ENCODE measurements at places on chromosomes 5 and 9.

GRCh38 chr9:125121146-125121545, 22.2 kb downstream of the SCAI start:
- no peak for DNase-seq

GRCh38 chr9:104319198-104319597, 184.9 kb upstream of the OR13F1 start:
- DNase-seq = no peak

GRCh38 chr5:158525663-158526062, 574.1 kb downstream of the EBF1 start:
- DNase-seq = no peak

DNA sequence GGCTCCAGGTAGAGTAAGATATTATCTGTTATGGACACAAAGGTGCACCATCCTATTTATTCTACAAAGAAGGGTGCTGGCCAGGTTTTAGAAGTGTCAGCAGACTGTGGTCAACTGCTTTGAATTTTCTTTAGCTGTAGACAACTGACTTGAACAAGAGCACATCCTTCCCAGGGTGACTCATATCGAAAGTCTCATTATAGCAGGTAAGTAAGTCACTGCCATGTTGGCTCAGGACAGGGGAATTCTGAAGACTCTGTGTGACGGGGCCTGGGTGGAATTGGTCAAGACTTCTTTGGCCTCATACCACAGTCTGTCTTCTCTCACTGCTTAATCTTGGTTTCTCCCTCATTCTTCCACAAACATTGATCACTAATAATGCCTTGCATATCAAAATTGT, 214.5 kb upstream of the CDH9 start:
- DNase-seq = no peak

DNA sequence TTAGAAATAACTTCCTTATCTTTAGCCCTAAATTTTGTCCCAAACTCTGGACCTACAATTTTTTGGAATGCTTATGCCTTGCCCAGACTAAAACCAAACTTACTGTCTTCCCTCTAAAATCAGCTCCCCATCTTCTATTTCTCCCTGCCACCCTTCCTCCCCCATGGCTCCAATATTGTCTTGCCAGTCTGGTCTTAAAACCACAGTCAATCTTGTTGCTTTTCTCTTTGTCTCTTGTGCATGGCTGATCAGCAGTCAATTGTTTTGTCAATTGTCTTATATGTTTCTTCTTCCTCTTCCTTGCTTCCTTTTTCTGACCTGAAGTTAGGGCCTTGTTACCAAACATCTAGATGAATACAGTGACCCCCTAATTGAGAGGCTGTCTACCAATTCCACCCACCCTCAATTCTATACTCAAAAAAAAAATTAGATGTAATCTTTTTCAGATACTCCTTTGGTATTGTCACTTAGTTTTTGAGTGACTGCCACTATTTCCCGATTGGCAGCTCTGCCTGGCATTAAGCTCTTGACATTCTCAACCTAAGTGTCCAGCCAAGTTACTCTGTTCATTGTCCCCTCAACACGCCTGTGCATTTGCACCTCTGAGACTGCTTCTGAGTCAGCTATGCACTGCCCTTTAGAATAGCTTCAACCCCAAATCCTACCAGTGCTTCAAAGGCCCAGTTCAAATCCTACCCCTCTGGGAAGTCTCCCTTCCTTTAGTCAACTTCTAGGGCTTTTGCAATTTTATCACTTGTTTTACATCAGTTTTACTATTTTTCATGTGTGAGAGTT, 2.5 kb downstream of the PDCD1LG2 start:
- no peak for DNase-seq

- DNase-seq = no peak
These were observed 2.2 kb upstream of the DTWD2 start for GRCh38 chr5:118990582-118990981.

DNA sequence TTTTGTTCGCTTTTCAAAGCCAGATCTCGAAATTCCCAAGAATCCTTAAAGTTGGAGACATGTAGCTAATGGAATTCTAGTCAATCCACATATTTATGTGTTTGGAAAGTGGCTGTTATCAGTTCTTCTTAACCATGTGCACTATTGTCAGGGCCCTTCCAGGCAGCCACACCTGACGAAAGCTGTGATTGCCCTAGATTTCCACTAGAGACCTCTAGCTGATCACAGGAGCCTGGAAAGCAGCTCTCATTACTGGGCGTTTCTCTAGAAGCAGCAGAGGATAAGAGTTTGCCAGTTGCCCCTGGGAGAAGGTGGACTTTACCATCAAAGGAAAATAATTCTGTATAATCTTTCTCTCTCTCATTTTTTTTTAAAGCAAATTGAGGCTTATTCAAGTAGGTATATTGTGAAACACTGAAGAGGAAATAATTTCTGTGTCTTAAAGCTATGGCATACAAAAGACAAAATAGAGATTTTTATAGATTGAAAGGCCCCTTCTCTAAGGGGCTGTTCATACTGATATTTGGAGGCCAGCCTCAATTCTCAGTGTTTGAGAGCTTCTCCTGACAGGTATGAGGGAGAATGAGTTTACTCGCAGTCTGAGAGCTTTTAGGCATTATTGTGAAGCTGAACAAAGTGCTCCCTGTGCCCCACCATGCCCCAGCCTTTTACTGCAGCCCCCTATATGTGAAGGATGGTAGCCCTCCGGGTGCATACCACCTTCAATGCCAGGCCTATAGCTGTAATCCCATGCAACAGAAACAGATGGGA, 405.4 kb upstream of the ACTBL2 start:
- DNase-seq = peak; percentile 37

- DNase-seq = no peak
These were observed 35.1 kb downstream of the FAM13B start for GRCh38 chr5:137997726-137998213.

GRCh38 chr5:78746021-78746770, 97.6 kb upstream of the LHFPL2 start:
- no peak for DNase-seq

GRCh38 chr9:76451234-76451633, 7.7 kb upstream of the GCNT1 start:
- no peak for DNase-seq

GRCh38 chr9:136928591-136928990, 15.9 kb downstream of the FBXW5 start:
- DNase-seq = no peak

GRCh38 chr5:142684508-142685041, 1.3 kb downstream of the FGF1 start:
- DNase-seq = no peak

GRCh38 chr9:115391168-115391825, 273.3 kb upstream of the TNC start:
- DNase-seq = no peak

- DNase-seq = peak; percentile 93
These were observed 41.1 kb downstream of the FGF1 start for GRCh38 chr5:142644640-142645361.

DNA sequence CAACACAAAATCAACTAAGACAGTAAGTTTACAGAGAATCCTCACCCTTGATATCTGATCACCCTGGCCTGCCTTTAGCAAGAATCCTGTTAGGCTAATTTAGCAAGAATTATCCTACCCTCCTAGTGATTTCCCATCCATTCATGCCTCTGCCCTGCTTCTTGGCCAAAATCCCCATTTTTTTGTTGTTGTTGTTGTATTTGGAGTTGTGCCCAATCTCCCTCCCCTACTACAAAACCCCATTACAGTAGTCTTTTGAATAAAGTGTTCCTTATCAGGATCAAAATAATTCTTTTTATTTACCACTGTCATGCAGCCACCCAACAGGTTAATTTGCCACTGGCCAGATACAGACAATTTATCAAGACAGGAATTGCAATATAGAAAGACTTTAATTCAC, 58.5 kb upstream of the CLINT1 start:
- no peak for DNase-seq

- DNase-seq = no peak
These were observed 13.0 kb upstream of the SPINK4 start for GRCh38 chr9:33227008-33227398.

DNA sequence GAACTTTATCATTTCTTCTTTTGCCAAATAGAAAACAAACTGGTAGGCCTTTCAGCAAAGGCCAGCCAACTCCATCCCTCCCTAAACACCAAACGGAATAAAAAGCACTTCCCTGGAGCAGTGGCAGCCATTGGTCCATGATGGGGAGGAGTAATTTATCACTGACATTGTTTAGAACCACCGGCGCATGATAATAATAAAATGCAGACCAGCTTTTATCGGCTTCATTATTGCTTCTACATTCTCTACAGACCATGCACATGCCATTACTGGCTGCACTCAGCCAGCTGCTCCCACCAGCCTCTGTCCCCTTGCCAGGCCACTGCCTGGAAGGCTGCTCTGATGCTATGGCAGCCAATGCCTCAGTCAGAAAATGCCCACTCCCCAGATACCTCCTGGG, 45.9 kb downstream of the ABCA1 start:
- no peak for DNase-seq

DNA sequence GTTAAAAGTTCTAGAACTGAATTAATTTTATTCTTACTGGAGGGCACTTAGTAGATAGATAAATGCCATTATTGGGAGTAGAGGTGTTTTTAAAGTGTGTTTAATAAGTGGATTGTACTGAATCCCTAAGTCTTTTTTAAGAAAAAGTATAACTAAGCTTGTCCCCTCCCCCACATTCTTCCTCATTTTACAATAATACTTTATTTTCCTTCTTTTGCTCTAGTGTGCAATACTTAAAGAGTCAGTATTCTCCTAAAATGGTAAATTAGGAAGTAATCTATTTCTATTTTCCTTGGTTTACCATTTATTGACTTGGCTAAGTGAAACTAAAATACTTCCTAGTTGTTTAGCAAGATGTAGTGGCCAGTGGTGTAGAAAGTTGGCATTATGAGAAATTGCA, 11.6 kb downstream of the UBLCP1 start:
- DNase-seq = no peak

- no peak for DNase-seq
These were observed 40.4 kb upstream of the SYNPO start for GRCh38 chr5:150599917-150600511.

- DNase-seq = no peak
These were observed 63.2 kb downstream of the COL27A1 start for GRCh38 chr9:114218264-114219120.

- no peak for DNase-seq
These were observed 112.2 kb downstream of the PLPPR1 start for GRCh38 chr9:101140764-101141163.

DNA sequence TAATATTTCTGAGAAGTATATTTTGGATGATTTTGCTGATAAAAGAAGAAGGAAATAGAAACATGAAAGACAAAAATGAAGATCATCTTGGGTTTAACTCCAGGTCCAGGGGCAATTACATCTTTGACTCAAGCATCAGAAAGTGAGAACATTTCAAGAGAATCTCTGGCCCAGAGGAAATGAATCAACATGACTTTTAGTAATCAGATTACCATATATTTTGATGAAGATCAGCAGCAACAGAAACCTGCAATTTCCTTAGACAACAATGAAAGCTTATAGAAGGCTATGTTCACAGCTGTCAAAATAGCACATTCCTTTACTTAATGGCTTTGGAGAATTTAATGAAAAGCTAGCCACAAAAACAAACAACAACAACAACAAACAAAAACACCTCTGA, 638.1 kb downstream of the EFNA5 start:
- no peak for DNase-seq

DNA sequence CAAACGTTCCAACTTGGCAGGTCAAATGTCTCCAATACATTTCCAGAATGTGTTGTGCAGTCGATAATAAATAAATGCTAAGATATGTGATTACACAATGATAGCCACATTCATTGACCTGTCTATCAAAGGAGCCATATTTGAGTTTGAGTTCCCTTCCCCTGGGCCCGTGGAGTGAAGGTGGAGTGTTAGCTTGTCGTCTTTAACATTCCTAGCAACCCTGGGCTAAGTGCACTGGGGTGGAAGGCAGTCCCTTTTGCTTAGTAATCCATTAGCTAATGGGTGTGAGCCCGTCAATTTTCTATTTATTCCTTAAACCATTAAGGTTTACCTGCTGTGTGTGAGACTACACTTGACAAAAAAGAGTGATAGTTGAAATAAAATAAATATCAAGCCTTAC, 415.2 kb downstream of the EBF1 start:
- DNase-seq = no peak

GRCh38 chr9:86485359-86485758, 131.1 kb upstream of the TUT7 start:
- no peak for DNase-seq

DNA sequence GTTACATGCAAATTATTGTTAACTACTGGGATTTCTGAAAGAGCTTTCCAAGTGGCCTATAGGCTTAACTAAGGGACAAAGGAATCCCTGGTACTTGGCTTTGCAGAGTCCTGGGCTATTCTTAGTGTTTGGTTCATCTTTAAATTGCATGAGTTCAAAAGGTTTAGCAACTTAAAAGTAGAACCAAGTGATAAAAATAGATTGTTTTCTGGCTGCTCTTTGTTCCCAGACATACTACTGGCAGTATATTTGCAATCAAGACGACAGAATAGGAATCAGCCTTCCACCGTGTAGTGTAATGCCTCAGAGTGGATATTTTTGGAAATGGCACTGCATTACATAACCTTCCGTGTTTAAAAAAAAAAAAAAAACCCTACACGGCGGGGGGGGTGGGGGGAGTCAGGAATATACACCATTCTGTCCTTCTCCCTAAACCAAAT, 1.0 kb downstream of the NREP start:
- no peak for DNase-seq

- DNase-seq = no peak
These were observed 720 bp downstream of the TUSC1 start for GRCh38 chr9:25677301-25678146.

GRCh38 chr5:138402640-138403039, 36.2 kb upstream of the REEP2 start:
- no peak for DNase-seq

GRCh38 chr9:20594608-20595007, 27.7 kb downstream of the MLLT3 start:
- no peak for DNase-seq

GRCh38 chr5:142726188-142726731, 40.4 kb upstream of the FGF1 start:
- DNase-seq = peak; percentile 74

- no peak for DNase-seq
These were observed 329.2 kb downstream of the EBF1 start for GRCh38 chr5:158770506-158770905.

DNA sequence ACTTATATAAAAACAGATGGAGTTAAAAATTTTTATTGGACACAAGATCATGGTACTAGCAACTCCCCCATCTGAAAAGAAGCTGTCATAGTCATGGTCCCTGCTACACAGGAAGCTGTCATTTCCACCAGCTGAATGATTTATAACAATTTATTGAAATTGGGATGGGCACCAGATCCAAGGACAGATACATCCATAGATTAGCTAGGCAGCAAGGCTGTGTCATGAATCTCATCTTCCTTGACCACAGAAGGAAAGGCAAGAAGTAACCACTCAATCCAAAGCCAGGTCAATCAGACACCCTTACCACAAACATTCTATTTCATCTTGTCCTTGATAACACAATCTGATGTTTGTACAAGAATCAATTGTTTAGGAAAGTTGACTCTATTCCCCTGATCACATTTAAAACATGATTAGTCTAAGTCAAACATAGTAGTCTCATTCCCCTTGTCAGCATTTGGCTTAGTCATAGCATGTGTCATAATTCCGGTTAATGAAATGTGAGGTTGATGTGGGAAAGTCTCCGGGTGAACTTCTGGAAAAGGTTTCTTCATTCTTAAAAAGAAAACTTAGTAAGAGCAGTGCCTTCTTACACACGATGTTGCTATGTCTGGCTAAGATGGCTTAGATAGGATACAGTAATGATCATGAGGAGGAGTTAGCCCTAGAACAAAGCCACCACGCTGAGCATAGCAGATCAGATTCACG, 462.6 kb upstream of the PAPPA start:
- DNase-seq = peak; percentile 98
